Foreskin keratinocyte (primary cell): ENCODE measurements at places on chromosomes 2 and 18. TPM values are rescaled to one million over a fixed set of nuclear protein-coding genes. Genes with fewer than 3 reads are reported as not detected.

DNA sequence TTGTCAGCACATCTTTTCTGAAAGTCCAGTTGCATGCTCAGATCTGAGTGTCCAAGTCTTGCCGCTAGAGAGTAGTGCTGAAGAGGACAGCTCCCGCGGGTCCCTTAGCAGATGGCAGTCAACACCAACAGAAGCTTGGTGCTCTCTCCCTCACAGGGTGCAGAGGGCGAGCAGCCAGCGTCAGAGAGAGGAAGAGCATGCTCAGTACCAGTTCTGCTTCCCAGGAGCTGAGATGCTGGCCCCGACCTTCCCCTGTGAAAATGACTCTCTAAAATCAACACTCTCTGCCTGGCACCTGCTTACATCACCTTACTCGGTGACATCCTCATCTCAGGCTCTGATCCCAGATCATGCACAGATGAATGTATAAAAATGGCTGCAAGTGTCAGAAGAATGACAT, 86.0 kb upstream of the TWIST2 start:
- DNase-seq, result no peak

DNA sequence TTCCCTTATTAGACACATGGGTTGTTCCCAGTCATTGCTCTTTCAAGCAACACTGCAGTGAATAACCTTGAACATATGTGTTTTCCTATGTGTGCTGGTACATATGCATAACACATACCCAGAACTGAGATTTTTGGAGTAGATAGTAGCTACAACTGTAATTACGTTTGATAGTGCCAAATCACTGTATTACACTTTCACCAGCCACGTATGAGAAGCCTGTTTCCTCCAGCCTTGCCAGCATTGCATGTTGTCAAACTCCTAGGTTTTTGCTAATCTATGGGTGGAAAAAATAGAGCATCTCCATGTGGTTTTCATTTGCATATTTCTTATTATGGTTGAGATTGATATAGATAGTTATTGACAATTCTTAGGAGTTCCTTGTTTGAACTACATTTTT, 56.5 kb upstream of the ACSL3 start:
- no peak for DNase-seq

GRCh38 chr2:128314348-128315121, 4.1 kb downstream of the HS6ST1 start:
- DNase-seq, result no peak

- no peak for DNase-seq
These were observed 167.2 kb upstream of the SPOPL start for GRCh38 chr2:138334323-138334722.

DNA sequence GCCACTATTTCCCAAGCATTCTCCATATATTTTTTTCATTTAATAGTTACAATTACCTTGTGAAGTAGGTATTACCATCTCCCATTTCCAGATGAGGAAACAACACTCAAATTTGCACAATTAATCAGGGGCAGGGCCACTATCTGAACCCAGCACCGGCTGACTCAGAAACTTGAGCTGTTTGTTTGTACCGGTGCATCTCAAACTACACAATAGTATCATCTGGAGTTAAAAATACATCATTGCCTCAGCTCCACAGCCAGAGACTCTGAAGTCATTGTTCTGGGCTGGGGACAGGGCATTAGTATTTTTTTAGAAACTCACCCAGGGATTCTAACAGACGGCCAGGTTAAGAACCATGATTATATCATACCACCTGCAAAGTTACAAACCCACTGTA, 55.9 kb downstream of the CDCA7 start:
- no peak for DNase-seq

DNA sequence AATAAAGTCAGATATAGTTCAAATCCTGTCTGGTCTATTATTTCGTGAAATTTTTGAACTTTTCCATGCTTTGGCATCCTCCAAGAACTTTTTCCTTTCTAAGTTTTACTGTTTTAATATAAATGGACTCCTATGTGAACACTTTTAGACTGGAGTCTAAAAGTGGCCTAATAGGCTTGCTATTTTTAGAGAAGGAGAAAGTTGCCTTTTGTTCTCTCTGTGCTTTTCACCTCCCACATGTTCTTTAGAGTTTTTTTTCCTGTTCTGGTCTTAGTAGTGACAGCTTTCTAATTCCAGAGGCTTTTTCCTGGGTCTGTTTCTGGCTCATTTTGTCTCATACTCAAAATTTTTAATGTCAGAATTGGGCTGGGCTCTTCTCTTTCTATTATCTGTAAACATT, 72.2 kb downstream of the ADAM23 start:
- DNase-seq, result no peak

FZD7 gene
- total RNA-seq, result 2.5 TPM in 2 replicates
